ENCODE measurements at places on chromosomes 4 and X. TPM values are rescaled to one million over a fixed set of nuclear protein-coding genes. Genes with fewer than 3 reads are reported as not detected.

The L1CAM gene
- polyA plus RNA-seq: 1.3 TPM

The TSPAN7 gene
- 29.6 TPM for polyA plus RNA-seq

The ITIH6 gene
- not detected for polyA plus RNA-seq

The KLF8 gene
- 9.0 TPM for polyA plus RNA-seq

The TCEAL7 gene
- polyA plus RNA-seq: 13.8 TPM

The MAGEE2 gene
- polyA plus RNA-seq: not detected

The BMPR1B gene
- 0.18 TPM for polyA plus RNA-seq

The HEPH gene
- 1.6 TPM for polyA plus RNA-seq

The LRIT3 gene
- polyA plus RNA-seq: 0.08 TPM

The EFHC2 gene
- polyA plus RNA-seq: 0.53 TPM

The IL2 gene
- polyA plus RNA-seq: not detected

The MGARP gene
- 3.4 TPM for polyA plus RNA-seq

The RASGEF1B gene
- polyA plus RNA-seq: 2.1 TPM

The CXorf49 gene
- polyA plus RNA-seq: 0.40 TPM

The TRIM61 gene
- polyA plus RNA-seq: 2.0 TPM

The F8A3 gene
- 10.4 TPM for polyA plus RNA-seq

The FGD1 gene
- polyA plus RNA-seq: 1.3 TPM

The RPA4 gene
- not detected for polyA plus RNA-seq

The CITED1 gene
- polyA plus RNA-seq: 1.4 TPM

The DCHS2 gene
- under 0.01 TPM for polyA plus RNA-seq

The PCSK1N gene
- 53.2 TPM for polyA plus RNA-seq

The SLC4A4 gene
- 70.0 TPM for polyA plus RNA-seq

Data from adipose tissue (tissue), 3 donors.